Right renal pelvis (tissue), 4 donors: ENCODE measurements at places on chromosomes 5 and 9.

DNA sequence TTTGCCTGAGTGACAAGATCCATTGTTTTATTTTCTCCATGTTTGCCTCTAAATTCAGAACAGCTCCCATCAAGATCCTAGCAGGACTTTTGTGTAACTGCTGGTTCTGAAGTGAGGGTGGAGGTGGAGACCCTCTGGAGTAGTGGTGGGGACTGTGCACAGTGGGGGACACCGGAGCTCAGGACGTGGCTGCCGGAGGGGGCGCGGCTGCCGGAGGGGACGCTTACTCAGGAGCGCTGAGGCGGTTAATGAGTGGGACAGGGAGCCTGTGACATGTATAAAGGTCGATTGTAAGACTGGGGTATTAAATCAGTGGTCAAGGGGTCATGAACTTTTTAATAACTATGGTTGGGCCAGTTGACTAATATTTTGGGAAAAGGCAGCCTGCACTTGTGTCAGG is 127.0 kb upstream of the CACNA1B start:
- DNase-seq: no peak

- DNase-seq: no peak
Measured at GRCh38 chr5:143646961-143647360, 165.0 kb upstream of the HMHB1 start.

GRCh38 chr9:133181561-133181960 is 17.8 kb upstream of the GBGT1 start:
- no peak for DNase-seq

DNA sequence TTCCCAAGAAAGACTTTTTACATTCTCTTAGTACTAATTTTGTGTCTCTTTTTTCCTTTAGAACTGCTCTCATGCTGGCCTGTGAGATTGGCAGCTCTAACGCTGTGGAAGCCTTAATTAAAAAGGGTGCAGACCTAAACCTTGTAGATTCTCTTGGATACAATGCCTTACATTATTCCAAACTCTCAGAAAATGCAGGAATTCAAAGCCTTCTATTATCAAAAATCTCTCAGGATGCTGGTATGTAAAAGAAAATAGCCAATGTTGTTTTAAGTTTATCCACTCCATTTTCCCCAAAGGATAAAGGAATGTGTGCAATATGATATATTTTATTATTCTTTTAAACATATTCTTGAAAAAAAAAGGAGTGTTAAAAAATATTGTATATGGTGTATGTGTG is 27.3 kb upstream of the TTC23L start:
- no peak for DNase-seq

GRCh38 chr5:58022055-58022454 is 437.8 kb downstream of the PLK2 start:
- DNase-seq: no peak

DNA sequence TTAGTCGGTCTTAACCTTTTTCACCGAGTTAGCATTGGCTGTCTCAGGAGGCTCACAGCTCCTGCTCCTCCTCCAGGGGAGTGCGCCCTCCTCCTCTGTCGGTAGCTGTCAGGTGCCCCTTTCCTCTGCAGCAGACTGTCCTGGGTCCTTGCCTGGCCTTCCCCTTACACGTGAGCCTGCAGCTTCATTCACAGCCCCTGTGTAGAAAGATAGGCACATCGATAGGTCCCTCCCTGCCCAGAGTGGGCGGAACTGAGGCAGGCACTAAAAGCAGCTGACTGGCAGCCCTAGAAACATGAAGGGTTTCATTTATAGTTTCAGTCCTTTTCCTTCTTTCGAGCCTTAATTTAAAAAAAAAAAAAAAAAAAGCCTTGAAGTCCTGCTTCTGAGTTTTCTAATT is 17.2 kb downstream of the TENT4A start:
- no peak for DNase-seq

GRCh38 chr5:463952-464351 is 21.0 kb downstream of the EXOC3 start:
- no peak for DNase-seq

GRCh38 chr9:28053096-28053777 is 480.0 kb upstream of the C9orf72 start:
- no peak for DNase-seq

- DNase-seq: no peak
Measured at GRCh38 chr5:57302164-57302563, 128.3 kb downstream of the GPBP1 start.

- no peak for DNase-seq
Measured at GRCh38 chr9:127168756-127169574, 46.5 kb upstream of the ANGPTL2 start.

GRCh38 chr5:93278896-93279295 is 302.1 kb downstream of the NR2F1-AS1 start:
- DNase-seq: no peak
